D341Med (cell line): ENCODE measurements at places on chromosomes 5 and 9.

DNA sequence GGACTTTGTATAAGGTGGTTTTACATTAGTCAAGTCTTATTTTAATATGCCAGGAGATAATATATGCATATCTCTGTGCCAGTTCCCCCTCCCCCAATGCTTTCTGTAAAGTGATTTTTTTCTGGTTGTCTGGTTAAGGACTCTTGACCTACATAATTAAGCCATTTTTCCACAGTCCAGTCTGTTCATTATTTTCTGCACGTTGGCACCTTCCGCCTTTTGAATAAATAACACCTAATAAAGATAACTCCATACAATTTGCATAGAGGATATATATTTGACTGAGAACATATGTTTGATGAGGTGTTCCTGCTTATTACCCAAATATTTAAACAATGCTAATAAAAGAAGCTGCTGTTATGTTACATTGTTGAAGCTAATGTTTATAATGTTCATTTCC lies 320.9 kb downstream of the DMAC1 start:
- no peak for DNase-seq

GRCh38 chr5:127898551-127899213 lies 184.9 kb upstream of the SLC12A2 start:
- no peak for DNase-seq

DNA sequence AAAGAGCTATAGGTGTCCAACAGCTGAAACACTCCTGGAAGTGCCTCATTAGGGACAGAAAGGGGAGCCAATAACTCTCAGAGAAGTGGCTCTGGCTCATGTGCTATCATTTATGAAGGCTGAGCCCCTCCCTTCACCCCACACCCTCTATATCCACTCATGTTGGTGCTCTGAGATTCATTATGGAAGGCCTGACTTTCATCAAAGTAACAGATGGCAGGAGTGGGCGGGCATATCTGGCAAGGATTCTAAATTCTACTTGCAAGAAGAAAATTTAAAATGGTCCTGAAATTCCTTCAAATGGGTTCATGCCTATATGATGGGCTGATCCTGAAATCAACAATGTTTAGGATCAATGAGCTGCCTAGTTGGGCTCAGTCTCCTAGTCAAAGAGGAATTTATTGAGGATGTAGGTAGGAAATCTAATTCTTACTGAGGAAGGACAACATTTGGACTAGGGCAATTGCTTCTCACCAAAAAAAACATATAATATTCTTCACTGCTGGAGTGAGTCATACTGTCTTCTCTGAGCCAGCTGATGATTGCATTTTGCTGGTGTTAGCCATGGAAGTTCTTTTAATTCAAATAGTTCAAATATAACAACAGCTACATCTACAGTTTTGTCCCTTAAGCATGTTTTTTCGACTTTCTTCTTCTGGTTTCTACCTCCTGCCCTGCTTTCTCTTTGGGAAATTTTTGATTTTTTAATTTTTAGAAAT lies 23.5 kb downstream of the NMRK1 start:
- no peak for DNase-seq

DNA sequence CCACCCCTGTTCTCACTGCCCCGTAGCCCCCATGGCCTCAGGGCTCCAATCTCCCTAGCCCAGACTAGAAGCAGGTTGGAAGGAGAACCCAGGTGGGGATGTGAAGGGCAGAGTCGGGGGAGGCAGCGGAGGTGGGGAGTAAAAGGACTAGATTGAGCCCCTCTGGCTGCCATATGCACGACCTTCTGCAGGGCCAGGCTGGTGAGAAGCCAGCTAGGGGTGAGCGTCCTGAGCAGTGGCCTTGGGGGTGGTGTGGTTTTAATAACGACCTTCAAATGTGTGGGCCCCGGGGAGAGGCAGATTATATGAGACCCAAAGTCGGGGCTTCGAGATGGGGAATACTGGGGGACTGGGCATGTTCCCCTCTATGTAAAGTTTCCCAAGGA lies 139.5 kb downstream of the C9orf50 start:
- no peak for DNase-seq

DNA sequence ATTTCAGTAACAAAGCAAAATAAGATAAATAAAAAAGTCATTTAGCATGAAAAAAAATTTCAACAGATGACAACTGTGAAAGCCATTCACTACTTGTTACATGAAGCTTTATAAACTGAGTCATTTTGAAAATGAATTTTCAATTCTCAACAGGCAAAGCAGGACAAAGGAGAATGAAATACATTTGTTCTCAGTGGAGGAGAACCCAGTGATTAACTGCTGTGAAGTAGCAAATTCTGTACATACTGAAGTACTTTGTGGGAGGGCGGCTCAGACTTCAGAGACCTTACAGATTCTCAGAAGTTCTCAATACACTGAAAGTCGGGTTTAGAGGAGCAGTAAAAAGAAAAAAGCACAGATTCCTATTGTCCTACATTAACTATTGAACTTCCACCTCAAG lies 21.7 kb downstream of the SKIC3 start:
- no peak for DNase-seq

DNA sequence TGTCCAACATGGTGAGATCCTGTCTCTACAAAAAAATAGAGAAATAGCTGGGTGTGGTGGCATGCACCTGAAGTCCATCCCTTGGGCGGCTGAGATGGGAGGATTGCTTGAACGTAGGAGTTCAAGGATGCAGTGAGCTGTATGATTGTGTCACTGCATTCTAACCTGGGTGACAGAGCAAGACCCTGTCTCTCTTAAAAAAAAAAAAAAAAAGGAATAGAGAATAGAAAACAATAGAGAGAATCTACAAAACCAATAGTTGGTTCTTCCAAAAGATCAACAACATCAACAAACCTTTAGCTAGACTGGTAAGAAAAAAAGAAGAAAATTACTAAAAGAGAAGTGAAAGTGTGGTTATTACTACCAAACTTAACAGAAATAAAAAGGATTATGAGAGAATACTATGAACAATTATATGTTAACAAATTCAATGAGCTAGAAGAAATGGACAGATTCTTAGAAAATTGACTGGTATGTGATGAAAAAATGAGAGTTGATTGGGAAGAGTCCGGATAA lies 8.1 kb upstream of the SLC38A9 start:
- no peak for DNase-seq

- no peak for DNase-seq
Measured at GRCh38 chr5:15966066-15966640, 213.4 kb downstream of the MARCHF11 start.

GRCh38 chr5:116045821-116046220 lies 13.5 kb downstream of the ARL14EPL start:
- DNase-seq = no peak

- DNase-seq = no peak
Measured at GRCh38 chr9:72402744-72403143, 37.7 kb upstream of the ZFAND5 start.

- no peak for DNase-seq
Measured at GRCh38 chr5:90644132-90644531, 85.5 kb downstream of the ADGRV1 start.

DNA sequence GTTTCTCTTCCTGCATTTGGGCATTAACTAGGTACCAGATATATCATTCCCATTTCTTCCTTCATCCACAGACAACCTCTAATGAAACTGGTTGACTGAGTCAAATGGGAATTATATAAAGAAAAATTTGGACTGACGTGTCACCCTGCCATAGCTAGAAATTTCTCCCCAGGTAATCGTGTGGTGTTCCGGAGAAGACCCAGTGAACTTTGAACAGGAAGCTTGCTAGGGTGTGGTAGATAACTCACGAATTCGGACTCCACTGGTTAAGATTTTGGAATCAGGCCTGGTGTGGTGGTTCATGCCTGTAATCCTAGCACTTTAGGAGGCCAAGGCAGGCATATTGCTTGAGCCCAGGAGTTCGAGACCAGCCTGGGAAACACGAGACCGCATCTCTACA lies 114.3 kb upstream of the OTULINL start:
- no peak for DNase-seq

DNA sequence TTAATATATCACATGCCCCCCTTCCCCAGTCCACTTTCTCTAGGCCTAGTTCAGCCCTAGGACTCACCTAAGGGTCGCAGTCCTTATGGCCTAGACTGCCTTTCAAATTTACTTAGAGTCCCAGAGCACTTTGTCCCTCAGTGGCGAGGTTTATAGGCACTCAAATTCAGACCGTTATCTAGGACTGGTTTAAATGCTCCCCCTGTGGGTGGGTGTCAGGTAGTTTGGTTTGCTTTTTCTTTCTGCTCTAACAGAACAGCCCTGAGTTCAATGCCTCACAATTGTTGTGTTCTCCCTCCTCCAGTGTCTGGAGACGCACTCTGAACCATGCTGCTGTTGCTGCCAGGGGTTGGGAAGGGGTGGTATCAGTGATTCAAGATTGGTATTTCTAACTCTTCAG lies 317.1 kb downstream of the MAT2B start:
- DNase-seq = no peak

DNA sequence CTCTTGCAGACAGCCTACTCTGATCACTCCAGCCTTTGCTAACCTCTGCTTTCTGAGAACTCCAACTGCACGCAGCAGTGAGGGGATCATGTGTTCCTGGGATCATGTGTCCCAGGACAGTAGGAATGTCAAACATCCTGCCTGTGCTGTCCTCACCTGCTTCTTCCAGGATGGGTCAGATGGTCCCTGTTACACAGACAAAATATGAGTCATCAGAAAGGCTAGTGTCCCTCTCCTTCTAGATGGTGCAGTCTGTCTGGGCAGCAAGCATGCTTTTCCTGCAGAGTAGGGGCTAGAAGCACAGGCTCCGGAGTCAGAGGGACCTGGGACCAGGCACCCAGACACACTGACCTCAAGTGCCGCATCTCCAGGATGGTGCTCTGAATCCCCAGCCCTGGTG lies 20.1 kb upstream of the SLC25A48 start:
- no peak for DNase-seq

- no peak for DNase-seq
Measured at GRCh38 chr5:82424211-82424610, 146.1 kb upstream of the RPS23 start.

DNA sequence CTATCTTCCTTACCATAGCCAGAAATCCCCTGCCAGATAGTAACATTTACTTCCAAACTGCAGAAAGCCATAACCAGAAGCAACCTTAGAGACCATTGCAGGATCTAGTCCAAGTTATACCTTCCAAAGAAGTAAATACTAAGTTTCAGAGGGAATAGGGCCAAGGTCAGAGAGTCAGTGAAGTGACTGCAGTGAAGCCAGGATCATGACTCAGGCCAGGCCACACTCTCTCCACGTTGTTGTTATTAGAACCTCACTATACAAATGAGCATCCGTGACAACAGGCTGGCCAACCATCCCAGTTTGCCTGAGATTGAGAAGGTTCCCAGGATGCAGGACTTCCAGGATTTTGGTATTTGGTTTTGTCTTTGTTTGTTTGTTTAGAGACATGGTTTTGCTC lies 11.3 kb downstream of the ERAP1 start:
- no peak for DNase-seq

DNA sequence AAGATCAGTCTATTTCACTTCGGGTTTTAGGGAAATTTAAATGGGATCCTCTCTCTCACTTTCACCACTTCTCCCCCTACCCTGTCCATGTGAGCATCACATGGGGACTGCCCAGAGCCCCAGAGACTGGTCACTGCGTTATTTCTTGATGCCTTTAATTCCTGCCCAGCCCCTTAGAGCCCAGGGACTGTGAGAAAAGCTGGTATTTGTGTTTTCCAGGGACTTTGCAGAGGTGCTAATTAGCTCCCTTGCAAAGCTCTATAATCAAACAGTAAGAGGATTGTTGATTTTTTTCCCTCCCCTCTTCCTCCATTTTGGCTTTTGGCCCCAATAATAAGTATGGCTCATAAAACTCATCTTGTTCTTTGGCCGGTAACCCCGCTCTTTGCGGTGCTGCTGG lies 35.6 kb downstream of the NTRK2 start:
- no peak for DNase-seq

GRCh38 chr5:141973871-141974595 lies 5.1 kb downstream of the RNF14 start:
- no peak for DNase-seq
